ENCODE measurements at places on chromosomes 1 and 21. TPM values are rescaled to one million over a fixed set of nuclear protein-coding genes. Genes with fewer than 3 reads are reported as not detected.
A peak's percentile ranks its signal among the peaks of the same experiment; 100 is the strongest.

GRCh38 chr1:113488576-113489177 lies 98.4 kb downstream of the MAGI3 start:
- no peak for DNase-seq

DNA sequence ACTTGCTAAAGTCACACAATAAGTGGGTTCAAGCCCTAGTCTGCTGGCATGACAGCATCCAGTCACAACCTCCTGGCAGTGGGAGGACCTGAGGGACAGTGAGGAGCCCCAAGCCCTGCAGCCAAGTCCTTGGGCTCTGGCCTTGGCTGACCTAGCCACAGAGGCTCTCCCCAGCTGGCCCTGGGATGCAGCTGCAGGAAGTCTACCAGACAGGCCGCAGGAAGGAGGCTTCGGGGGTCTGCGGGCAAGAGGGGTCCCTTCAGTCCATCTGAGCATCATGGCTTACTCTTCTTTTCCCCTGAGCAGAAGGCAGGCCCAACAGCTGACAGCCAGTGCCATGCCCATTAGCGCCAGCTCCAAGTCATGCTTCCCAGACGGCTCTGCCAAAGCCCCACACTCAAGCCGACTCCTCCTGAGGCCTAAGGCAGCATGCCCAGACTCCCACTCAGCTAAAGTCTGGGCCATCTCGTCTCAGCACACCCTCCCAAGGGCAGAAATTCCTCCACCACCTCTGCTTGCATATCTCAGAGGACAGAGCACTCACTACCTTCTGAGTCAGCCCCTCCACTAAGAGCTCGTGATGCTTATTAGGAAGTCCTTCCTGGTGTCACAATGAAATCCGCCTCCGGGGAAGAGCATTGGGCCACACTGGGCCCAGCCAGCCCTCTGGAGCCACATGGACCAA lies 20.1 kb downstream of the SLC1A7 start:
- no peak for DNase-seq

Gene KCNJ9
- not detected for total RNA-seq

GRCh38 chr1:26478159-26478558 lies 5.9 kb downstream of the HMGN2 start:
- no peak for DNase-seq

Gene TMEM52
- total RNA-seq = 0.52 TPM

- no peak for DNase-seq
Measured at GRCh38 chr1:64766429-64766828, 21.6 kb downstream of the RAVER2 start.

GRCh38 chr1:244209955-244210354 lies 158.9 kb downstream of the ZBTB18 start:
- no peak for DNase-seq

GRCh38 chr1:1168451-1169411 lies 4.9 kb upstream of the TTLL10 start:
- DNase-seq = no peak

GRCh38 chr1:201880928-201881571 lies 7.6 kb upstream of the SHISA4 start:
- DNase-seq = no peak

GRCh38 chr1:66774438-66774837 lies 22.2 kb downstream of the DYNLT5 start:
- no peak for DNase-seq

- no peak for DNase-seq
Measured at GRCh38 chr21:43585924-43586413, 73.3 kb downstream of the HSF2BP start.

GRCh38 chr1:187588917-187589316 lies 760.2 kb downstream of the PLA2G4A start:
- DNase-seq = no peak

DNA sequence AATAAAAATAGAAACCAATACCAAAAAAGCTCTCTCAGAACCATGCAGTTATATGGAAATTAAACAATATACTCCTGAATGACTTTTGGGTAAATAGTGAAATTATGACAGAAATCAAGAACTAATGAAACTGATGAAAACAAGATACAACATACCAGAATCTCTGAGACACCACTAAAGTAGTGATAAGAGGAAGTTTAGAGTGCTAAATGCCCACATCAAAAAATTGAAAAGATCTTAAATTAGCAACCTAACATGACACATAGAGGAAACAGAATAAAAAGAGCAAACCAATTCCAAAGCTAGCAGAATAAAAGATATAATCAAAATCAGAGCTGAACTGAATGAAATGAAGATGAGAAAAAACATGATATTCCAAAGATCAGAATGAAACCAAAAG lies 430.9 kb downstream of the LTN1 start:
- DNase-seq = no peak

DNA sequence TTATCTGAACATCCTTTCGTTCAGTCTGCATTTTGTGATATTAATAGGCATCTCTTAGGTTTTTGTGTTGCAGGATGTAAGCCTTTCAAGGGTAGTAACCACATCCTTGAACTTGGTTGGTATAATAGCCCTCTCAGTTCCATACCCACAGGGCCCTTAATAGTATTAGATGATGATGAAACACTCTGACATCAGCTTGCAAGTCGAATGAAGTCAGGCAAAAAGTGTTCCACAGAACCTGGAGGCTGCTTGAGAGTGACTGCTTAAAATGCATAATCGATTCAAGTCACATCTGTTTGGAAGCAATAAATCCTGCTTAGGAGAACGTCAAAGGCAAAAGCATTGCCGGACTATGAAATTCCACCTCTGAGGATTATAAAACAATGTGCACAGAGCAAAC lies 415.6 kb upstream of the KAZN start:
- DNase-seq = no peak

GRCh38 chr1:44047131-44047530 lies 15.9 kb upstream of the SLC6A9 start:
- DNase-seq = no peak

- no peak for DNase-seq
Measured at GRCh38 chr1:236507022-236507700, 16.6 kb upstream of the LGALS8 start.

Gene FCRLB
- 0.16 TPM for total RNA-seq

DNA sequence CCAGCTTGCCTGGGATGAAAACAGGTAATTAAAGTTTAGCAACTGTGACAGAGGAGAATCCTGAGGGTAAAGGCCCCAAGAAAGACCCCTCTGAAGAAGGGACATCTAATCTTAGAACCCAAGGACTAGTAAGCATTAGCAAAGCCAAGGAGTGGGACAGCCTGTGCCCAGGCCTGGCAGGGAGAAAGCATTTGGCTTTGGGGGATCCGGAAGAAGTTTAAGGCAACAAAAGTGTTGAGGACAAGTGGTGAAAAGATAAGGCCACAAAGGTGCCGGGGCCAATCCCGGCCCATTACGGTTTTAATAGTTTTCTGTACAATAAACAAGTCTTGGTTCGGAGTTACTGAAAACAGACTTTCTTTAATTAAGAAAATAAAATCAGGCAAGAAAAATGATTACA lies 275.5 kb downstream of the TM2D1 start:
- no peak for DNase-seq

DNA sequence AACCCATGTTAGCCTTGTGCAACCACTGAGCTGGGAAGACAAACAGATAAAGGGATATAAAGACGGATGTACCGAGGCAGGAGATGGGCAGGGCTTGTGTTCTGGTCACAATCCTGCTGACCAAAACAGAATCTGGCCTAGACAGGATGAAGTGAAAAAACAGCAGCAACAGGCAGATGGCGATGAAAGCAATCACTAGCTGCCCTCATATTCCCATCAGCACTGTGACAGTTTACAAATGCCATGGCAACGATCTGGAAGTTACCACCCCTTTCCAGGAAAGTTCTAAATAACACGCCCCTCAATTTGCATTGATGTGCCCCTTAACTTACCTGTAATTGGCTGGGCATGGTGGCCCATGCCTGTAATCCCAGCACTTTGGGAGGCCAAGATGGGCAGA lies 40.6 kb upstream of the CD46 start:
- DNase-seq = no peak

- no peak for DNase-seq
Measured at GRCh38 chr1:16338961-16339360, 13.3 kb downstream of the FBXO42 start.

- no peak for DNase-seq
Measured at GRCh38 chr1:159214149-159214760, 9.6 kb downstream of the ACKR1 start.

DNA sequence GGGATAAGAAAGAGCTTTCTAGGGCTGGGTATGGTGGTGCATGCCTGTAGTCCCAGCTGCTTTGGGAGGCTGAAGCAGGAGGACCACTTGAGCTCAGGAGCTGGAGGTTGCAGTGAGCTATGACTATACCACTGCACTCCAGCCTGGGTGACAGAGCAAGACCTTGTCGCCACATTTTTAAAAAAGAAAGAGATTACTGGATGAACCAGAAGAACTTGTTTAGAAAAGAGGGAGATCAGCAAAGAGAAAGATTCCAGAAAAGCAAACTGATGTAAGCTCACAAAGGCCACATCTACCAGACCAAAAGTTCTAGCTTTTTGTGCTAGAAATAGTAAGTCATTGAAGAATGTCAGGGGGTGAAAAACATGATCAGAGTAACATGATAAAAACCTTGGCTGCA lies 117.6 kb downstream of the KIAA0319L start:
- DNase-seq = no peak

Gene KRTAP12-2
- not detected for total RNA-seq

Gene BOLA1
- total RNA-seq = 5.3 TPM

Gene DYNLT4
- total RNA-seq = 5.5 TPM

Gene TNFRSF4
- 94.7 TPM for total RNA-seq

GRCh38 chr1:225114354-225114990 lies 185.0 kb downstream of the DNAH14 start:
- no peak for DNase-seq

DNA sequence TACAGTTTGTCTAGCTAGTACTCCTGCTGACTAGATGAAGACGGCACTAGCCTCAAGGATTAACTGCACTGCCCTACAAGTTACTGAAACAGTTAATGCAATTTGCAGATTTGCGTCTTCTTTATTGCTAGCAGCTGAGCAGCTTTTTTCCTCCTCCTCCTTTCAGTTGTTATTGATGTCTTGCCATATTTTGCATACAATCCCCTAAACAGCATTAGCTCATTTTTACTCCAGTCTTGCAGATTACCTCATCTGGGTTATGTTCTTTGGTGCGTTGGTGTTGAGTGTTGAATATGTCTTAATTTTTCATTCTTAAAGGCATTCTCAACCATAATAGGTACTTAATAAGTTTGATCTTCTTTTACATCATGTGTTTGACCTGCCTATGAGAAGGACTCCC lies 363.4 kb upstream of the LYPLAL1 start:
- DNase-seq = no peak

Gene OR2AK2
- not detected for total RNA-seq

GRCh38 chr21:19321688-19322087 lies 918.1 kb upstream of the TMPRSS15 start:
- DNase-seq = no peak

GRCh38 chr1:208203848-208204609 lies 40.2 kb downstream of the PLXNA2 start:
- no peak for DNase-seq

Gene HAX1
- 52.5 TPM for total RNA-seq

DNA sequence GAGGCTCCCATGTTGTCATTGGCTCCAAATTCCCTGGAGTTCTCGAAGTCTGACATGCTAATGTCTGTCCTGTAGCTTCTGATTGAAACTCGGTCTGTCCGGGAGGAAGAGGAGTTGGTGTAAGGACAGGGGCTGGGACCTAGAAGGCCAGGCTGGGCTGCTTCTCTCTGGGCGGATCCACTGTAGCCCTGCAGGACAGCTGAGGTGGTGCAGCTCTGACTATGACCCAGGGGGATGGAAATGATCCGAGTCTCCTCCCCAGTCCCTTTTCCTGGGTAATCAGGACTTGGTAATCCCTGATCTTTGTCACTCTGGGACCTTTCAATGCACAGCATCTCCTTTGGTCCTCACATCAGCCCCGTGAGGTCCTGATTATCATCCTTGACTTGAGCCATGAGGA lies 10.0 kb upstream of the FCMR start:
- no peak for DNase-seq

DNA sequence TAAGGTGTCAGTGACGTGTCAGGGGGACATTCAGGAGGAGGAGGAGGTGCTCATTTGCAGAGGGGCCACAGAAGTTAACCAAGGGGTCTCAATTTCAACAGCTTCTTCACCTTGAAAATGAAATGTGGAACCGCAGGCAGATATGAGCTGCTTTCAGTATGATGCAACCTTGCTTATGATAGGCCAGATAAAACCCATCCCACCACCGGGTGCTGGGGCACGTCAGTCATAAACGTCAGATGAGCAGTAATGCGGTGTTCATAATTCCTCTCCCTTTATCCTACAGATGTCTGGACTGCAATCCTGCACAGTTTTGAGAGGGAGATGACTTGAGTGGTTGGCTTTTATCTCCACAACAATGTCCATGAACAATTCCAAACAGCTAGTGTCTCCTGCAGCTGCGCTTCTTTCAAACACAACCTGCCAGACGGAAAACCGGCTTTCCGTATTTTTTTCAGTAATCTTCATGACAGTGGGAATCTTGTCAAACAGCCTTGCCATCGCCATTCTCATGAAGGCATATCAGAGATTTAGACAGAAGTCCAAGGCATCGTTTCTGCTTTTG lies 1.7 kb downstream of the PTGFR start:
- DNase-seq = no peak

Gene CLCA1
- not detected for total RNA-seq

GRCh38 chr21:24649691-24650090 lies 957.6 kb downstream of the MRPL39 start:
- DNase-seq = no peak

- DNase-seq = no peak
Measured at GRCh38 chr1:162690672-162691434, 58.6 kb downstream of the DDR2 start.

- DNase-seq = no peak
Measured at GRCh38 chr1:64664299-64664698, 80.6 kb upstream of the RAVER2 start.

- DNase-seq = no peak
Measured at GRCh38 chr1:220521778-220522177, 6.2 kb upstream of the MARK1 start.

Gene PGM1
- total RNA-seq = 11.7 TPM

DNA sequence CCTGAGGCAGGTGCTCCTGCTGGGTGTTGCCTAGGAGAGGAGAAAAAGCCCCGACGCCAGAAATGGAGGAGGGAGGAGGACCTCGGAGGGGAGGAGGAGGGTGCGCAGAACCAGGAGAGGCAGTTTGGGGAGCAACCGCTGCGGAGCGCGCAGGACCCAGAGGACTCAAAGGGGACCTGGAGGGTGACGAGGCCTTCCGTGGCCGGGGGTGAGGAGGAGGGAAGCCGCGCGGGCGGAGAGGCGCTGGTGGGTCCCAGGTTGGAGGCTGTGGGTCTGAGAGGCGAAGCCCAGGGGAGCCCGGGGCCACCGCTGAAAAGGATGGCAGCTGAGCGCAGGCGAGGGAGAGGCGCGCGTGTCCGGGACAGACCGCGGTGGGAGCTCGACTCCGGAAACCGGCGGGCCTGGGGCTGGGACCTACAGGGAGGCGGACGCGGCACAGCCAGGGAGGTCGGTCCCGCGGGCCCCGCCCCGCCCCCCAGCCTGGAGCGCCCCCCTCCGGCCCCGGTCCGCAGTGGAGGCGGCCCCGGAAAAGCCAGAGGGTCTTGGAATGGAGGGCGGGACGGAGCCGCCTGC lies 15.1 kb downstream of the RNF223 start:
- peak; percentile 28 for DNase-seq

Gene KIF21B
- total RNA-seq = 78.4 TPM

Gene MAEL
- not detected for total RNA-seq

- no peak for DNase-seq
Measured at GRCh38 chr1:31657020-31657804, 12.5 kb upstream of the PEF1 start.
